ENCODE measurements at places on chromosomes 1 and 21.

- DNase-seq, result no peak
These were observed 73.3 kb downstream of the CAMTA1 start for GRCh38 chr1:6858596-6858995.

- DNase-seq, result no peak
These were observed 178.0 kb downstream of the RYR2 start for GRCh38 chr1:237219751-237220642.

GRCh38 chr1:159122005-159122621 is 45.5 kb upstream of the AIM2 start:
- DNase-seq, result no peak

- DNase-seq, result no peak
These were observed 112.1 kb upstream of the TIAM1 start for GRCh38 chr21:31456201-31456600.

DNA sequence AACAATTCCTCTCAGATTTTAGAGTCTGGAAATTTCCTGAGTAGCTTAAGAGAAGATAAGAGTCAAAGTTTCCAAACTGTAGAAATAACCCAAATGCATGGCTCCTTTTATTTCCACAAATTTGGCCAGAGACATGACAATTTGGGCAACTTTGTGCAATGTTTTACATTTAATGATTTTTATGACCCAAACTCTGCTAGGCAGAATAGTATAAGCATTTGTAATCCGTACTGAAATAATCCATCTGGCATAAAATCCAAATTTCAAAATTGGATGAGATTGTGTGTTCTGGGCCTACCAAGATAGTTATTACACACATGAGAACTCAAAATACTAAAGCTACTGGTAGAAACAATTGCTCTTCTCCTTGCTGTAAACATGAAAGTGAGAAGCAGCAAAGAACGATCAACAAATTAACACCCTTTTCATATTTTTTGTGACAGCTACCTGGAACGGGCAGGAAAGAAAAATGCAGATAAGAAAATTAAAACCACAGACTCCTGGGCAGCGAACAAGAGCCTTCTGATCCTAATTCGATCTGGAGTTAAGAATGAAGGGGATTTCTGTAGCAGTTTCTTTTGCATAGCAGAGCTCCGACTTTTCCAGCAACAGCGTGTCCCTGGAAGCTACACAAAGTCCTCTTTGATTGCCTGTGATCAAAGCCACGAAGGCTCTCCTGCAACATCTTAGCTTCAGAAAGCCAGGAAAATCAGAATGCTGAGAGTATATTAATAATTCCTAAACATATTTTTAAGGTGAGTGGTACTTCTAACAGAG is 191.2 kb downstream of the GRIK1 start:
- DNase-seq, result no peak

DNA sequence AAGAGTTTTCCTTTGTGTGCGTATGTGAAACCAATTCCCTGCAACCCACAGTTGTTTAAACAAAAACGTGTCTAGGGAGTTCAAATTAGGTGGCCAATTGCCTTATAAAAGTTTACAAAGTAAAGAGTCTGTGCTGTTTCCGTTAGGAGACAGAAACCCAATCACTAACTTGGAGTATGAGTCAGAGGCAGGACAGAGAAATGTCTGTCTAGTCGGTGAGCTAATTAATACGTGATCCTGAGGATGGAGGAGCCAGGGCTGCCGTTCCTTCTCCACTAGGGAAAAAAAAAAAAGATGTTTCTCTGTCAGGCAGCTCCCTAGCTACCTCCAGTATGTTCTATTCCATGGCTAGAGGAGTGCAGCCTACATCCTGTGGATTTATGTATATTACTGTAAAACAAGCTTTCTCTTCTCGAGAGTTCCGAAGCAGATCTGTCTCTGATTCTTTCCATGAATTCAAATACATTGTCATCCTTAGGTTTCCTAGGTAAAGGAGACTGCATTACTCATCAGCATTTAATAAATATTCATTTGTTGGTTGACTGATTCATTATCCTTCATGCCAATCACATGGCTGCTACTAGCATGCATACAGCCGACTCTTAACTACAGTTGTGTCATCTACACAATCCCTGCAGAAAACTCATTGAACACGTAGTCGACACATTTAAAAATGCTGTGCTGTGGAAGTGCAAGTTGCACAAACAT is 430.6 kb downstream of the KIF26B start:
- no peak for DNase-seq

- DNase-seq, result no peak
These were observed 63.8 kb upstream of the ARHGAP29 start for GRCh38 chr1:94301186-94301585.

DNA sequence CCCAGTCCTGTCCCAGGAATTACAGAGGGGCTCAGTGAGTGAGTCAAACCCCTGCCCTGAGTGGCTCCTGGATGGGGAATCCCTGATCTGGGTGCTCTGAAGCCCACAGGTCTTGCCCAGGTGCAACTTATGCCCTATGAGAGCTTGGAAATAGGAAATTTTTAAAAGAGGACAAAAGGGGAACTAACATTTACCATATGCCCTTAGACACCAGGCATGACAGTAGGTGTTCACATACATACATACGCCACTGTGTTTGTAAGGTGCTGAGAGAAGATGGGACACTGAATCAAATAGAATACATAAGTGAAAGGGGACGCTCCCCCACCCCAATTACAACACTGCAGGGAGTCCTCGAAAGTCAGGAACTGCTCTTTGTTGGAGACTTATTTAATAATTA is 1.4 kb downstream of the CFAP45 start:
- DNase-seq, result no peak

DNA sequence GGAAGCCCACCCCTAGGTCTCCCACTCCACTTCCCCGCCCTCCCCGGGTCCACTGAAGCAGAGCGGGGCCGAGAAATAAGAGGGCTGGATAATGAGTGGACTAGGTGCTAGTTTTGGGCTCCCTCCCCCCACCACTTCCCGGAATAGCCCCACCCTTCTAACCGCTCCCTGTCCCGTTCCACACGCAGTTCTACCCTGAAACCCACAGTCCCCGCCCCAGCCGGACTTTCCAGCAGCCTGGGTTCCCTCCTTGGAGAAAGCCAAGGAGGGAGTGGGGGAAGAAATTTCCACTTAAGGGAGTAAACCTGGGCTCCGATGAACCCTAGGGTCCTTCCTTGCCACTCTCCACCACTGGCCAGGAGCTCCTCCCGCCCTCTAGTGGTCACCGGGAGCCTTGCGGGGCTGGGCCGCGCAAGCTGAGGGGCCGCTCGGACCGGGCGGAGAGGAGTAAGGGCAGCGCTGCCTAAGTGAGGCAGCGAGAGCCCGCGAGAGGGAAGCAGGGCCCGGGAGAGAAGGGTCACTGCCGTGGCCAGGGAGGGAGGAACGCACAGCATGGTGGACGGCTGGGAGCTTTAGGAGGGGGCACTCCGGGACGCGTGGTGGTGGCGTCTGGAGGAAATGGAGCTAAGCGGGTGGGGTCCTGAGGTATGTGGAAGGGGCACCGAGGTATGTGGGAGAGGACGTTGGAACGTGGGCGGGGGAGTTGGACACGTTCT is 14.3 kb downstream of the THBS3 start:
- DNase-seq, result peak; percentile 58

GRCh38 chr1:94345148-94345721 is 73.0 kb upstream of the ABCD3 start:
- DNase-seq, result no peak

DNA sequence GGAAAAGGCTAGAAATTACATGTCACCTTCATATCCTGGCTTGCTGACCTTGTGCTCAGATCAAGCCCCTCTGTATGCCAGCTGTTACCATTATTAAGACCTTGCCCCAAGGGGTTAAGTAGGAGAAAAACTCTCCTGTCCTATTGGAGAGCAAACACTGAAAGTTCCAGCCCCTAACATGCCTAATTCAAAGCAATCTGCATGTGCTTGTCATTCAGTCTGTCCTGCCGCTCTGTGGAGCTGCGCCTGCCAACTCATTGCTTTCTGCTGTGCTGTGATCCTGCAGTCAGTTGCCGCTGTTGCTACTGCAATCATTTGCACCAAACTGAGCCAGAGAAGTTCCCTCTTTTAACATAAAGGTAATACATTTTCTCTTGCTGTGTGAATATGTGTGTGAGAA is 113.4 kb downstream of the DISP1 start:
- DNase-seq, result no peak

- no peak for DNase-seq
These were observed 176.9 kb upstream of the FMN2 start for GRCh38 chr1:239914751-239915231.

DNA sequence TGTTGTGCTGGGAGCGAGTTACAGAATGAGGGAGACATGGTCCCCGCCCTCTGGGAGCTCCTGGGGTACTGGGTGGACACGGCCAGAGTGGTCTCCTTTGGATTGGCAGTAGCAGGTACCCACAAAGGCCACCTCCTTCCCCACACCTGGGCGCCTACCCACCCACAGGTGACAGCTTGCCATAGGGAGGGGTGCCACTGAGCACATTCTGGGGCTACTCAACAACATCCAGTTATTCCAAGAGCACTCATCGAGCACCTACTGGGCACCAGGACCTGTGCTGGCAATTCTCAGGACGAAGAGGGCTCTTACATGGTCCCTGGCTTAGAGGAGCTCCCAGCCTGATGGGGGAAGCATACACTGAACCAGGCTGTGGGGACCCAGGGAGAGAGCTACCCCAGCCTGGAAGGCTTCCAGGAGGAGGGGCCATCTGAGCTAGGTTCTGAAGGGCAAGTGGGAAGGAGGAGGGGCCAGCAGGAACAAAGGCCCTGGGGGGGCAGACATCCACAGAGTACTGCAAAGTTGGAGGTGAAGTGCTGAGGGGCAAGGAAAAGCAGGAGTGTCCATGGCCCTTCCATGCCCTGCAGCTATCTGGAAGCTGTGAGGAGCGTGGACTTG is 22.0 kb downstream of the MRPL37 start:
- DNase-seq, result no peak

DNA sequence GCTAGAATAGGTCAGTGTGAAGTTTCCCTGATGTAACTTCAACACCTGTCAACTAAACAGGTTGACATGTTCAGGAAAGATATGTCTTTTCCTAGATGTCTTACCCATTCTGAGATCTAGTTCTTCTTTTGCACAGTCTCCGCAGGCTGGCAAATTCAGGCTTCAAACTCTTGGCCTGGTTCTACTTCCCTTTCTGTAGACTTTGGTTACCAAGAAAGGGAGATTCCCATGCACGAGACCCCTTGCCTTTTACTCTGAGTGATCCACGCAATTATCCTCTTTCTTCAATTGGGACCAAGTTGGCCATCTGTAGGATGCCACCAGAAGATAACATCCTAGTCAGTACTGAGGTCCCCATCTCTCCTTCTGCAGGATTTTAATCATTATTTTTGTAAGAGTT is 2.0 kb downstream of the CFAP45 start:
- DNase-seq, result no peak

DNA sequence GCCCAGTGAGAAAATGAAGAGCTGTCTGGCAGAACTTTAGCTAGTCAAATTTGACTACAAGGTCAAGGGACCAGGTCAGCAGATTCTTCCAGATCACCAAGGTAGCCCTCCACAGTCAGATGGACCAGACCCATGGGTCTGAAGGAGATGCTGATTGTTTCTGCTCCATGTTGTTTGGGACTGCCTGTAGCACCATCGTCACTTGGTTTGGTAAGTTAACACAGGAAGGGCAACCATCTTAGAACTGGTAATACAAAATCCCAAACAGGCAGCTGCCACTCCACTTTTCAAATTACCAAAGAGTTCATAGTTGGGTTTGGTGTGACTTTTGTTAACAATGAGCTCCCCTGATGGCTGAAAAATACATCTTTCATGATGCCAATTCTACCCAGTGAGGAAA is 9.0 kb downstream of the ITPKB start:
- DNase-seq, result no peak

GRCh38 chr21:34345091-34345871 is 18.5 kb upstream of the KCNE2 start:
- DNase-seq, result no peak

- no peak for DNase-seq
These were observed 86.5 kb upstream of the IPO9 start for GRCh38 chr1:201742476-201742875.

GRCh38 chr1:40635763-40636500 is 29.6 kb downstream of the RIMS3 start:
- no peak for DNase-seq

DNA sequence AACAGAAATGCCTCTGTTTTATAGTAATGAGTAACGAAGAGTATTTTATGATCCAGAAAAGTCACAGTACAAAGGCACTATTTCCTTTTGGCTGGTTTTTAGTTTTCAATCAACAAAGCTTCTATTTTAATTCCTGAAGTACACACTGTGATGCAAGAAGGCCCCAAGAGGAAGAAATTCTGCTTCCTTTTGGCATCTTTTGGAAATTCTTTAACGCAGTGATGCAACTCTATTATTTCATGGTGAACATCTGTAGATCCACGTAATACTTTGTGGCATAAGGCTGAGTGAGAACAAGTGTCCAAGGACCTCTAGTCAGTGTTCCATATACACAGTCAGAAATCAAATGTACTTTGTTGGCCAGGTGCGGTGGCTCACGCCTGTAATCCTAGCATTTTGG is 137.5 kb downstream of the TGFB2 start:
- no peak for DNase-seq

- DNase-seq, result no peak
These were observed 3.8 kb upstream of the PIGC start for GRCh38 chr1:172447641-172448040.

- DNase-seq, result no peak
These were observed 6.8 kb downstream of the OR10Z1 start for GRCh38 chr1:158611916-158612315.

- DNase-seq, result no peak
These were observed 19.9 kb upstream of the DNAJC6 start for GRCh38 chr1:65289449-65289848.

DNA sequence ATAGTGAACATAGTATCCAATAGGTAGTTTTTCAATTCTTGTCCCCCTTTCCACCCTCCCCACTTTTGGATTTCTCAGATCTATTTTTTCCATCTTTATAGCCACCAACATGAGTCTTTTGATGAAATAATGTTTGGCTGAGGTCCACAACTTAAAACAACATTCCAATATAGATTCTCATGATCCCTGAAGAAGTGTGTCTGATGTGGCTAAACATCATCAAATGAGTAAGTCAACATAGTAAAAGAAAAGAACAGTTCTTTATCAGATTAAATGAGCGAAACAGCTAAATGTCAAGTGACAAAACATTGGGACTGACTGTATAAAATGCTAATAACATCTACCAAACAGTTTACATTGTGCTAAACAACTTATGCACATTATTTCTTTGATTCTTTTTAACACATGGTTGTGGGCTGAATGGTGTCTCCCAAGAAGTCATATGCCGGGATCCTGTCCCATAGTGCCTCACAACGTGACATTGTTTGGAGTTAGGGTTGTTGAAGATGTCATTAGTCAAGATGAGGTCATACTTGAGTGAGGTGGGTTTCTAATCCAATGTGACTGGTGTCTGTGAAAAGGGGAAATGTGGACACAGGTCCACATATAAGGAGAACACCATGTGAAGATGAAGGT is 453.6 kb downstream of the LTN1 start:
- no peak for DNase-seq

- no peak for DNase-seq
These were observed 8.1 kb upstream of the LBR start for GRCh38 chr1:225435957-225436392.

- no peak for DNase-seq
These were observed 379.4 kb downstream of the PLPP3 start for GRCh38 chr1:56199956-56200355.

- no peak for DNase-seq
These were observed 1.9 kb upstream of the GPR88 start for GRCh38 chr1:100536031-100536430.

- DNase-seq, result no peak
These were observed 18.4 kb upstream of the DESI2 start for GRCh38 chr1:244634546-244634945.

- DNase-seq, result no peak
These were observed 43.3 kb downstream of the GPR137B start for GRCh38 chr1:236185687-236186086.

All from T-helper 2 cell (primary cell).